ENCODE measurements at places on chromosomes 5 and 9. TPM values are rescaled to one million over a fixed set of nuclear protein-coding genes. Genes with fewer than 3 reads are reported as not detected.
A peak's percentile ranks its signal among the peaks of the same experiment; 100 is the strongest.

The DBH gene
- not detected for total RNA-seq

DNA sequence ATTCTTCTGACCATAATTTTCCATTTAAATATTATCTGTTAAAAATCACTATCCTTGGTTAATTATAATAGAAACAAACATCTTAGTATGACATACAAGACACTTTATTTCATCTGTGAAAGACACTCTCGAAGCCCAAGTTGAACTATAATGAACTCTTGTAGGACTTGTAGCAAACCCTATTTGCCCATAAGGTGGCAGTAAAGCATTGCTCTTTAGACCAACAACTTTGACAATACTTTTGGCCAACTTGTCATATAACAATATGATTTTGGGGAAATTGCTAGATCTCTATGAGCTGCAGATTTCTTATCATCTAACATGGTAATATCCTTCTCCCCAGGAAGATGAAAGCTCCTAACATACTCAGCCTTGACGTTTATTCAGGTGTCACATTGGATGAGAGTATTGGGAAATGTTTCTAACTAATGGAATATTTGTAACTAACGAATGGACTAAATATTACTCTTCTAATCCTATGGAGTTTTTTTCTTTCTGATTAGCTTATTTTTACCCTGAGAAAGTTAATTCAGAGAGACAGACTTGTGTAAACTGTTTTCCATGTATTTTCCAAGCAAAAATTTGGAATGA lies 11.0 kb downstream of the SPINK14 start:
- no peaks in the 10 kb centered on the region for H3K4me1 ChIP-seq
- no peaks in the 10 kb centered on the region for H3K27me3 ChIP-seq

The DRD1 gene
- not detected for total RNA-seq

GRCh38 chr9:96638606-96639364 lies 16.3 kb downstream of the PRXL2C start:
- peak; percentile 43 for DNase-seq
- H3K36me3 ChIP-seq: no peaks in the 10 kb centered on the region
- H3K4me1 ChIP-seq: no peaks in the 10 kb centered on the region
- H3K27me3 ChIP-seq: no peaks in the 10 kb centered on the region
- no peak overlapping the region for H3K27ac ChIP-seq

DNA sequence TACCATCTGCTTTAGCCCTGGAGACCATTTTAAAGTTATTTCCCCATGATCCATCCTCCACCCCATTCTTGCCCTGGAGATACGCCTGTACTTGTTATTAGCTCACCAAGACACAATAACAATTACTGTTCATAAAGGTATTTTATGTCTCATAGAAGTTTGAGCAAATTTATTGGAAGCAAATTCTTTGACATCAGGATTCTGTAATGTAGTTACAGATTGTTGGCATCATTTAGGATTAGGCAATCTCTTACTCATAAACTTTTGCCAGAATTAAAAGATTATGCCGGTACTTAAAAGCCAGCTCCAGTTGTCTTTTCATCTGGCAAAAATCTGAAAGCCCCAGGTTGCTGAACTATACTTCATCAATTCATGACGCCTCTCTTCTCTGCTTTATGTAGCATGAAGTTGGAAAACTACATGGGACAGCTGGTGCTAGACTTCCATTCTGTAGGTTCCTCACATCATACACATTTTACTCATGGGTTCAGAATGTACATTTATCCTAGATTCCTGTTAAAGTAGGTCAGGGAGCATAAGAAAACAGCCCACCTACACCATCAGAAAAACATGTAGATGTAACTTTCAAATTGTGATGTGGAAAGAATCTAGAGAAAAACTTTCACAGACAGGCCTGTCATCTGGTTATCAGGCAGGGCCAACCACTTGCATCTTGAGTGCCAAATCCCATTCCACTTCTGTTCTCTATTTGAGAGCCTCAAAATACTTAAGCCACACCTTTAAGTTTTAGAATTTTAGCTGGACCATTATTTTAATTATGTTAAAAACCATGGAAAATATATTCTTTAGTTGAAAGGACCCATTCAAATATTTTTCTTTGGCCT lies 14.0 kb downstream of the ATP10B start:
- H3K27ac ChIP-seq: no peak overlapping the region
- no peaks in the 10 kb centered on the region for H3K27me3 ChIP-seq
- no peak overlapping the region for H3K4me3 ChIP-seq
- no peaks in the 10 kb centered on the region for H3K4me1 ChIP-seq
- DNase-seq: no peak
